ENCODE measurements at places on chromosomes 2 and 18.

GRCh38 chr18:23943903-23944624 is 70.5 kb upstream of the TTC39C start:
- no peak for DNase-seq

- DNase-seq: no peak
These were observed 93.6 kb upstream of the TMEFF2 start for GRCh38 chr2:192288295-192288694.

GRCh38 chr2:239455436-239456203 is 54.8 kb upstream of the HDAC4 start:
- no peak for DNase-seq

- no peak for DNase-seq
These were observed 1.7 kb downstream of the FZD7 start for GRCh38 chr2:202035089-202035940.

GRCh38 chr18:48908916-48909315 is 41.8 kb downstream of the SMAD7 start:
- DNase-seq: no peak

DNA sequence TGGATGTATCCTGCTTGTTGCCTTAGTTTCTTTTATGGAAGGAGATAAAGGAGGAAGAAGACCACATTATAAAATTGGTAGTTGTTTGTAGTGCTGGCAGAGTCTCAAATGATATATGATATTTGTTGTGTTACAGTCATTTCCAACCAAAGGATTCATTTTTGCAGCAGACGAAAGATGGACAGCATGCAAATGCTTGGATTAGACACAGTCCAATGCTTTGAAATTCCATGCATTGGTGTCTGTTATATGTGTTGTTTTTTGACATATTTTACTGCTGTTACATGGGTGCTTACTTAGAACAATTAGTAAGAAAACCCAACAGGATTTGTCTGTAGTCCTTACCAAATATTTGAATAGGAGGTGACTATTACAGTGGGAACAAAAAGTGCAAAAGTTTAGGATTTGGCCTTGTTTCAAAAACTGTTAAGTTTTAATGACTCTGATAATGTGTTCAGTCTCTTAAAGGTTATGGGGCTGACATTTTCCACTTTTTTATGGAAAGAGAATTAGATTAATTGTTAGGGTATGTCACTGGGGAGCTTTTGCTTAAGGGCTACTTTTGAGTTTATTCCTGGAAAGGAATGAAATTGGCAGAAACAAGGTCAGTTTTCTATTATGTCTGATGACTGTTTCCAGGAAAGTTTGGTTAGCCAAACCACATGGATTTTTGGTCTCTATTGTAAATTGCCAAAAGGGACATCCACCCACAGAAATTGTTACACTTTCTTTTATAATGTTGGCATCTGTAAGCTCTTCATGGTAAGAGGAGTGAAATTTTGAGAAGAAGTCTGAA is 229.4 kb upstream of the MMADHC start:
- DNase-seq: no peak

DNA sequence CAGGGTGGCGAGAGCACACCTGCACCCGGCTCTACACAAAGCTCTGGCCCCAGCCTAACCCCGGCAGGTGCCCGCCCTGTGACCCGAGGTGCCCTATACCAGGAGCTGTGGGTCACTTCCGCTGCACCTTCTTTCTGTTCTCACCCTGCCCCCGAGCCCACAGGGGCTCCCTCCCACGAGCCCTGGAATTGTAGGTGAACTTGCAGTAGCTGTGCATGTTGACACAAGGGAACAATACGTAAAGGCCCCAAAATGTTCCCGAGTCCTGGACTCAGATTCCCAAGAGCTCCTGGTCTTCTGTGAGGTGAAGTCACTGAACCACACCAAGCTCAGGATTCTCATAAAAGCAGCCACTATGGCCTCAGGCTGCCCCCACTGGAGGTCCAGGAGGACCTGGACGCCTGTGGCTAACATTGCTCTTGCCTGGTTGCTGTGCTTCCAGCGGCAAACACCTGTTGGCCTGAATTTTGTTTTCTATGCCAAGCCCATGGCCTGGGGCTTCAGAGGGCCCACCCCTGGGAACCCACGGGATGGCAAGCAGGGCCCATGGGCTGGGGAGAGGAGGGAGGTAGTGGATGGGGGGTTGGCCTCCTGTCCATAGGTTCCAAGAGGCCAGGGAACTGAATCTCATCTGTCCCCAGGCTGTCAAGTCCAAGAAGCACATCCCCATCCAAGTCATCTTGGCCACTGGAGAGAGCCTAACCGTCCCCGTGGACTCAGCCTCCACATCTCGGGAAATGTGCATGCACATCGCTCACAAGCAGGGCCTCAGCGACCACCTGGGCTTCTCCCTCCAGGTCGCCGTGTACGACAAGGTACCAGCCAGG is 23.2 kb upstream of the GPR17 start:
- no peak for DNase-seq

GRCh38 chr2:237702441-237703391 is 75.3 kb downstream of the LRRFIP1 start:
- no peak for DNase-seq

GRCh38 chr18:23519734-23520133 is 16.4 kb downstream of the RMC1 start:
- no peak for DNase-seq

DNA sequence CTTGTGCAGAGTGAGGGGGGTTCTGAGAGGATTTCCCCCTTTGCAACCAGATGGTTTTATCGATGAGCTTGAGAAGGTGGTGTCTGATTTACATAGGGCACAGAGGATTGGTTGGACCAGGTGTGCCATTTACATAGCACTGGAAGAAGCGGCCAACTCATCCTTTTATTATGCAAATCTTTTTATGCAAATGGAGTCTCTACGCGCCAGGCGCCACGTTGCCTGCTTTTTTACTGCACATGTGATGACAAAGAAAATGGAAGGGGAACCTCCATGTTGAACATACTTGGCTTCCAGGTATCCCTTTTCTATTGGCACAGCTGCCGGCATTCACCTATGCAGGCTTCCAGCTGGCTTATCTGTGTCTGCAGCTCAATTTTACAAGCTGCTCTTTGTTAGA is 18.4 kb upstream of the TXNL4A start:
- DNase-seq: no peak

- DNase-seq: no peak
These were observed 2.2 kb upstream of the PCYOX1 start for GRCh38 chr2:70255637-70256314.

GRCh38 chr2:20079546-20080115 is 28.2 kb upstream of the LAPTM4A start:
- no peak for DNase-seq

- DNase-seq: no peak
These were observed 25.7 kb downstream of the PLA2R1 start for GRCh38 chr2:160036736-160037135.

- DNase-seq: no peak
These were observed 187.9 kb upstream of the ZEB2 start for GRCh38 chr2:144707736-144708326.

GRCh38 chr2:28225473-28226080 is 167.1 kb upstream of the FOSL2 start:
- DNase-seq: no peak

GRCh38 chr2:200703127-200703925 is 108.4 kb upstream of the BZW1 start:
- no peak for DNase-seq

GRCh38 chr2:142585785-142586184 is 291.7 kb upstream of the KYNU start:
- DNase-seq: no peak

GRCh38 chr2:241865957-241866789 is 3.4 kb upstream of the RTP5 start:
- no peak for DNase-seq

- no peak for DNase-seq
These were observed 42.8 kb upstream of the SMAD7 start for GRCh38 chr18:48993586-48993985.

- no peak for DNase-seq
These were observed 4.4 kb downstream of the AFF3 start for GRCh38 chr2:100137866-100138570.

- no peak for DNase-seq
These were observed 349.7 kb upstream of the TMEFF2 start for GRCh38 chr2:192544371-192544955.

DNA sequence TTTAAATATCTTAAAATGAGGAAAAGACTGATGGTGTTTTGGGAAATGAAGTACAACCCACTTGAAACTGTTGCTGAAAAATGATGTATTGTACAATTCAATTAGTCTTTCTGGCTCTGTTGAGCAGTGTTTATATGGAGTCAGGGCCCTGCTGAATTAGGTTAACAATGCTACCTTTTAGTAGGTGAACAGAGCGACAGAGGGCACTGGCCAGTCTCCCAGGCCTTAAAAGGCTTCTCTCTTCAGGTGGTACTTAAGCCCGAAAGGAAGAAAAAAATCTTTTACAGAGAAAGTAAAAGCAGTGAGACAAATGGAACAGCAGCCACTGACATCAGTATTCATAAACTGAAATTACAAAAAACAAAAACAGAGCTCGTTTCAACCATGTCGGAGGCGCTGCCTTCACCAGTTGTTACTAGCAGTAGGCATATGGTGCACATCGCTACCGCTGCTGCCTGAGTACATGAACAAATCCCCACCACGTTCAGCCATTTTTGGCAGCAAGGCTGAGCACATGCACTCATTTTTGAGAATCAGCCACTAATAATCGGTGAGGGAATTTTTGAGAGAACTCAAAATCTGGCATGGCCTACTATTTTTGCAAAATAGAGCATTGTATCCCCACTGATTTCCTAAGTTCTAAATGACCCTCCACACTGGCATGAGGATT is 91.8 kb downstream of the PLEKHM3 start:
- DNase-seq: no peak

DNA sequence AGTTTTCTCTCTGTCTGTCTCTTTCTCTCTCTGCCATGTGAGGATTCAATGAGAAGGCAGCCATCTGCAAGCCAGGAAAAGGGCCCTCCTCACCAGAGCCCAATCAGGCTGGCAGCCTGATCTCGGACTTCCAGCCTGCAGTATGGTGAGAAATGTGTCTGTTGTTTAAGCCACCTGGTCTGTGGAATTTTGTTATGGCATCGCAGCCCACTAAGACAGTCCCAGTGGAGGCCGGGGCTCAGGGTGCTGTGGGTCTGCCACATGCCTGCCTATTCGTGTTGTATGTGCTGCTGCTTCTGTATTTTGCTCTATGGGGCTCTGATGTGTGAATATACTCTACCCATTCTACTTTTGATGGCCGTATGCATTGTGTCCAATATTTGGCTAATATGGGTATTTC is 139.0 kb upstream of the HS6ST1 start:
- no peak for DNase-seq

DNA sequence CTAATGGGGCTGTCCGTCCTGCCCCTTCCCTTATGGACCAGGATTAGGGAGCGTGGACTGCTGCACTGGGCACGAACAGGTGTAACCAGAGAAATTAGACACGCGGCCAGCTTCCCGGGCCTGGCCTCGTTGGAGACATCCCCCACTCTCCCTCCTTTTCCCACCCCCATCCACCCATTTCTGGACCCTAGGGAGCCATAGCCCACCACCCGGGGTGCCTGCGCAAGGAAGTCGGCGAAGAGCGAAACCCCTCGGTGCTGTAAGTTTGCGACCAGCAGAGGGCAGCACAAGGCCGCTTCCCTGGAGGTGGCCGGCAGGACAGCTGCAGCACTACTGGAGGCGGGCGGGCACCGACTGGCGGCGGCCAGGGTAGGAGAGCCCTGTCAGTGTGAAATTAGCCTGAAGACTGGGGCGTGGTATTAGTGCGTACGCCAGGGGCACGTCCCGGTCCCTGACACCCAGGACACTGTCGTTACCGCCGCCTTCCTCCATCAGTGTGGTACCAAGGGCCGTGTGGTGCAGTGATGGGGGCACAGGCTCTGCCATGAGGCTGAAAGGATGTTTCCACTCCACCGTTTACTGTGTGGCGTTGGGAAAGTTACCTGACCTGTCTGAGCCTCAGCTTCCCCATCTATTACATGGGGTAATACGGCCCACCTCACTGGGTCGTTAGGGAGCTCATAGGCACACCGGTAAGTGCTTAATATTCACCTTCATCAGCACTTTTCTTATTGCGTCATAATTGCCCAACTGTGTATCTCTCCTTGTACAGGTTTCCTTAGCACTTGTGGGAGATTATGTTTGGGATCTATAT is 36.0 kb upstream of the CD207 start:
- DNase-seq: peak; percentile 79

GRCh38 chr18:3329872-3330271 is 67.9 kb downstream of the MYL12B start:
- no peak for DNase-seq

GRCh38 chr2:224557610-224558009 is 27.6 kb downstream of the CUL3 start:
- DNase-seq: no peak

DNA sequence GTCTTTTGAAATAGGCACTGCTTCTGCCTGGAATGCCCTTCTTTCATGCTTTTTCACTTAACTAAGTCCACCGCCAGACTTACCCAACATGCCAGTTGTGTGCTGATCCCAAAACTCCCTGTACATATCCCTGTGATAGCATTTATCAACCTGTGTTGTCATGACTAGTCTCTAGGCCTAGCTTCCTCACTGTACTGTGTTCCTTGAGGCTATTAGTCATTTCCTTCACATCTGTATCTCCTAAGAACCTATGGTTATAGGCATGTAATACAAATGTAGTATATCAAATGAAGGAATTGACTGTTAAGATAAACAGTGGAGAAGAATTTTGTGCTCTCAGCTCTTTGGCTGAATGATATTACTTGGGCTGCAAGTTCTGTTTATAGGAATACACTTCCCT is 184.3 kb downstream of the CYRIA start:
- DNase-seq: no peak

DNA sequence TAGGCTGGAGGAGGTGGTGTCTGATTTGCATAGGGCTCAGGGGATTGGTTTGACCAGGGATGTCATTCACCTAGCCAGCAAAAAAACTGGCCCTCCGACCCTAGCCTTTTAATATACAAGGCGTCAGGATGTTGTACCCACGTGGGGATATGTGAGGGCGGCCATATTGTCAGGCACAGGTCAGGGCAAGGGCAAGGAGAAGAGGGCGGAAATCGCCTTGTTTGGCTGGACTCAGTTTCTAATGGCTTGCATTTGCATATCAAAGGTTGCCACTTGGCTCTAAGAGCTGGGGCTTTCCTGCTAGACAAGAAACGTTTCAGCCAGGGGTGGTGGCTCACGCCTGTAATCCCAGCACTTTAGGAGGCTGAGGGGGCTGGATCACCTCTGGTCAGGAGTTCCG is 24.9 kb upstream of the PDCL3 start:
- DNase-seq: no peak

GRCh38 chr2:106343274-106343673 is 124.9 kb downstream of the RGPD3 start:
- no peak for DNase-seq

GRCh38 chr2:63345285-63345633 is 243.0 kb downstream of the WDPCP start:
- no peak for DNase-seq

- no peak for DNase-seq
These were observed 20.4 kb downstream of the RBM43 start for GRCh38 chr2:151241224-151241623.

Measured in RWPE2 (cell line).